H9 (cell line): ENCODE measurements at places on chromosomes 11 and 22. TPM values are rescaled to one million over a fixed set of nuclear protein-coding genes. Genes with fewer than 3 reads are reported as not detected.

IL17RA gene
- 8.7 and 12.4 TPM in 2 replicates for total RNA-seq

UCP2 gene
- 58.3 and 62.1 TPM in 2 replicates for total RNA-seq

SYT13 gene
- 4.3 and 6.0 TPM in 2 replicates for total RNA-seq

LMNTD2 gene
- total RNA-seq = 4.2 and 4.7 TPM in 2 replicates

SF3A1 gene
- 211 and 225 TPM in 2 replicates for total RNA-seq

RIBC2 gene
- total RNA-seq = 3.3 and 4.1 TPM in 2 replicates

BAIAP2L2 gene
- 2.0 and 2.3 TPM in 2 replicates for total RNA-seq

PPFIA1 gene
- 59.2 and 63.4 TPM in 2 replicates for total RNA-seq

BEST1 gene
- total RNA-seq = 0.18 and 0.24 TPM in 2 replicates

TTLL12 gene
- total RNA-seq = 89.6 and 90.2 TPM in 2 replicates

SLC5A1 gene
- total RNA-seq = not detected in 2 replicates

KCNJ1 gene
- total RNA-seq = not detected in 2 replicates

PLEKHA7 gene
- total RNA-seq = 17.5 and 21.0 TPM in 2 replicates

KLHDC7B gene
- total RNA-seq = not detected in 2 replicates

KREMEN1 gene
- 2.4 and 2.6 TPM in 2 replicates for total RNA-seq

SLC5A4 gene
- total RNA-seq = not detected in 2 replicates

PRR33 gene
- not detected in 2 replicates for total RNA-seq

ARRB1 gene
- 20.6 and 22.1 TPM in 2 replicates for total RNA-seq

MUC6 gene
- total RNA-seq = not detected in 2 replicates

SLN gene
- not detected in 2 replicates for total RNA-seq

KRTAP5-1 gene
- total RNA-seq = not detected in 2 replicates

C22orf31 gene
- total RNA-seq = not detected in 2 replicates

SEPTIN3 gene
- 32.4 and 33.3 TPM in 2 replicates for total RNA-seq

SYVN1 gene
- total RNA-seq = 31.3 and 31.6 TPM in 2 replicates

INS gene
- not detected in 2 replicates for total RNA-seq

OR4C13 gene
- not detected in 2 replicates for total RNA-seq

CDK2AP2 gene
- total RNA-seq = 32.9 and 36.1 TPM in 2 replicates

SPINDOC gene
- total RNA-seq = 121 TPM in 2 replicates

DBX1 gene
- total RNA-seq = 0.15 TPM in 1 of 2 replicates, not detected in the other

CCDC73 gene
- 0.04 TPM in 1 of 2 replicates, not detected in the other for total RNA-seq

OR2D3 gene
- not detected in 2 replicates for total RNA-seq

DTX4 gene
- total RNA-seq = 13.0 and 13.9 TPM in 2 replicates

SLC37A4 gene
- 41.0 and 42.0 TPM in 2 replicates for total RNA-seq

SLC22A9 gene
- not detected in 2 replicates for total RNA-seq

PLEKHB1 gene
- 34.0 and 37.1 TPM in 2 replicates for total RNA-seq

INPPL1 gene
- 207 and 214 TPM in 2 replicates for total RNA-seq

FOLR1 gene
- total RNA-seq = 0.92 and 1.2 TPM in 2 replicates

MS4A14 gene
- total RNA-seq = not detected in 2 replicates

ACTN3 gene
- 45.7 TPM in 2 replicates for total RNA-seq

H19 gene
- total RNA-seq = 10.7 TPM in 2 replicates

KLHL35 gene
- total RNA-seq = 0.72 and 0.83 TPM in 2 replicates

ALDH3B2 gene
- total RNA-seq = not detected in 2 replicates

TEX12 gene
- total RNA-seq = 0.22 and 0.31 TPM in 2 replicates

CARD10 gene
- total RNA-seq = 17.1 and 17.7 TPM in 2 replicates

ENTHD1 gene
- total RNA-seq = not detected in 2 replicates

UBQLNL gene
- not detected in 2 replicates for total RNA-seq

CRY2 gene
- total RNA-seq = 14.4 and 14.5 TPM in 2 replicates

DEUP1 gene
- total RNA-seq = 0.22 TPM in 1 of 2 replicates, not detected in the other

OR8A1 gene
- not detected in 2 replicates for total RNA-seq

C11orf97 gene
- total RNA-seq = not detected in 2 replicates

TRIM21 gene
- 15.1 and 15.6 TPM in 2 replicates for total RNA-seq

MIOX gene
- total RNA-seq = 1.4 and 1.5 TPM in 2 replicates

GAS2 gene
- 1.7 and 1.8 TPM in 2 replicates for total RNA-seq

KCNJ4 gene
- total RNA-seq = 0.88 and 0.92 TPM in 2 replicates
